ENCODE measurements at places on chromosomes 5 and 9.
A peak's percentile ranks its signal among the peaks of the same experiment; 100 is the strongest.

DNA sequence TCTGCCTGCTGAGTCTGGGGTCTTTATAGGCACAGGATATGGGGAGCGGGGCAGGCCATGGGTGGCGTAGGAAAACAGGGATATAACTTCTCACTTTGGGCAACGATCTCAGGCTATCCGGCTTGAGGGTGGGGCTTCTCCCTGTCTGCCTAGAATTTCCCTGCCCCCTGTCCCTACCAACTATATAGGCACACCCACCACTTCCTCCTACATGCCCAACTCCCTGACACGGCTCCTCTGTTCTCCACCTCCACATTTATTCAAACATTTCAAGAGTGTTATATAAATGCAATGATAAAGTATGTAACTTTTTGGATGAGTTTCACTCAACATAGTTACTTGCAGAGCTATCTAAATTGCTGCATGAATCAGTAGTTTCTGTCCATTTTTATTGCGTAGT lies 363.2 kb upstream of the RORB start:
- no peak for DNase-seq

DNA sequence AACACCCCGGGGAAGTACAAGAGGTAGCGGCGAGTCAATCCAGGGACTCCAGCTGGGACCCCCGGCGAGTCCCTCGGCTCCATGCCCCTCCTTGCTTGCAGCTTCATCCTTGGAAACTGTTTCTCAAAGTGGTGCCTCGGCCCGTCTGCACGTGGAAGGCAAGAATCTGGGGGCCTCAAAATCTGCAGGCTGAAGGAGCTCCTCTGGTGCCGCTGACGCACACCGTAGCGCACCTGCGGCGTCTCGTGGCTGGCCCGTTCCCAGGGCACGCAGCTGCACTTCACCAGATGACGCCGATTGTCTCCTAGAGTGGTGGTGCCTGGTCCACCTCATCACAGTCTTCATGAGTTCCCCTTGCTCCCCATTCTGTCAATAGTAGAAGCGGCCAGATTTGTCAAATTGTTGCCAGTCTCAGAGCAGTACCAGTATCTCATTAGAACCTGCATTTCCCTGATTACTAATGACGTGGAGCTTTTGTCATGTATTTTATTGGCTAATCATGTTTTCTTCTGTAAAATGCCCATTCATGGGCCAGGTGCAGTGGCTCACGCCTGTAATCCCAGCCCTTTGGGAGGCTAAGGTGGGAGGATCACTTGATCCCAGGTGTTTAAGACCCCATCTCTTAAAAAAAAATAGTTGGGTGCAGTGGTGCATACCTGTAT lies 38.6 kb downstream of the GTF3C4 start:
- DNase-seq, result no peak

DNA sequence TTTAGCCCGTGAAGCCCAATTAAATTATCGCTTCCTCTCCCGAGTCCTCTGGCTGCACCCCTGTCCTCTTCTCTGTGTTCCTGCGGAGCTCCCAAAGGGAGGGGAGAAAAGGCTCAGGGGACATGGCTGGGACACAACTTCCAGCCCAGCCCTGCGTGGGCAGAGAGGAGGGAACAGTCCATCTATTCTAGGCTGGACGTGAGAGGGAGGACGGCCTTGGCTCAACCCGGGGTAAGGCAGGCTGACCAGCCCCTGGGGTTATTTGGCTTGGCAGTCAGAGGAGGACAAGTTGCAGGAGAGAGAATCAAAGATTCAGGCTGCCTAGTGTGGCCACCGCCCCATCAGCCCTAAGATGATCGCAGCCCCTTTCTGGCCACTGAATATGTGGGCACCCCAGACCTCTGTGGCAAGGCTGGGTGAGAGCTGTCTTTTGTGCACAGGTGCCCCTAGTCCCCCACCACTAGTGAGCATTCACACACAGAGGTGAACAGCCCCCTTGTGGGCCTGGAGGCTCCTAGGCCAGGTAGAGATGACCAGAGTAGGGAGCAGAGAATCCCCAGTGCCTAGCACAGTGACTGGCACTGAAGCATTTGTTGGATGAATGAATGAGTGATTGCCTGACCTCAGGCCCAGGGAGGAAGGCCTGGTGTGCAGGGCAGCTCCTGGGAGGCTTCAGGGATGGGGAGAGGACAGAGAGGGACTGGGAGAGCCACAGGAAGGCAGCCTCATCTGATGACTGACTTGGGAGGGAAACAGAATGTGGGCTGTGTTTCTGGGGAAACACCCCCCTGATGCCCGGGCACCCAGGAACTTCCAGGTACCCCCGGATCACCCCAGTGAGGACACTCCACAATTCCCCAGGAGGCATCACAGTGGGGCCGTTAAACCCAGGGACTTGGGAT lies 133.9 kb downstream of the C9orf50 start:
- no peak for DNase-seq

GRCh38 chr5:36691696-36692371 lies 85.4 kb downstream of the SLC1A3 start:
- DNase-seq, result no peak

- DNase-seq, result no peak
Observed at GRCh38 chr9:126438741-126439401, 112.2 kb downstream of the MVB12B start.

GRCh38 chr9:127140181-127140580 lies 17.7 kb upstream of the ANGPTL2 start:
- DNase-seq, result no peak

- DNase-seq, result peak; percentile 91
Observed at GRCh38 chr9:137200311-137201204, at the start of gene TPRN. Gene TPRN (minus strand): TSS chr9:137200741. CDS start chr9:137200711, 30 bp downstream.

- no peak for DNase-seq
Observed at GRCh38 chr9:126643945-126644527, 30.3 kb downstream of the LMX1B start.

All from AG09309 (cell line).